ENCODE measurements at places on chromosomes 11 and 22. TPM values are rescaled to one million over a fixed set of nuclear protein-coding genes. Genes with fewer than 3 reads are reported as not detected.

Gene TRIM51
- total RNA-seq, result not detected

GRCh38 chr22:50114221-50115021 is 24.6 kb downstream of the MOV10L1 start:
- no peak for DNase-seq

DNA sequence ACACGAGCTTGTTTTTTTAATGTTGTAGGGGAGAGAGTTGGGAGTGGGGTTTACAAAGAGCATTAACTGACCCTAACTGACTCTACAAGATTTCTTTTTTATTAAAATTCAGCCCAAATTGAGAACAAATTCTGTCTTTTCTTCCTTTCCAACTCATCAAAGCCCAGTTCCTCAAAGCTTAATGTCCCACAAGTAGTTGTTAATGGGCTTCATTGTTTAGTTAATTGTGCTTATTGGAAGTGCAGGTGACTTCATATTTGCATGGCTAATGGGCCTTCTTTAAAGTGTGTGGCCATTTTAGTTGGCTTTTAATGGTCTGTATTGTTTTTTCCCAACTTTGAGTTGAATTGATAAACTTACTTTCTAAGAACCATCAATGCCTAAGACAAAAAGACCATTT is 39.8 kb downstream of the MPPED2 start:
- DNase-seq, result no peak

Gene CCDC81
- 1.3 TPM for total RNA-seq

All from activated T-helper 1 cell treated with anti-CD3 and anti-CD28 coated beads, Interleukin-12 subunit alpha, Interleukin-12 subunit beta, Interleukin-2, Interleukin-4 antibody, amounts not matched to agents 30 ng/mL and 10 ng/mL and 1 ng/mL, durations not matched to agents 14 hours and 24 hours and 36 hours (primary cell).